ENCODE measurements at places on chromosomes 5 and 9. TPM values are rescaled to one million over a fixed set of nuclear protein-coding genes. Genes with fewer than 3 reads are reported as not detected.

DNA sequence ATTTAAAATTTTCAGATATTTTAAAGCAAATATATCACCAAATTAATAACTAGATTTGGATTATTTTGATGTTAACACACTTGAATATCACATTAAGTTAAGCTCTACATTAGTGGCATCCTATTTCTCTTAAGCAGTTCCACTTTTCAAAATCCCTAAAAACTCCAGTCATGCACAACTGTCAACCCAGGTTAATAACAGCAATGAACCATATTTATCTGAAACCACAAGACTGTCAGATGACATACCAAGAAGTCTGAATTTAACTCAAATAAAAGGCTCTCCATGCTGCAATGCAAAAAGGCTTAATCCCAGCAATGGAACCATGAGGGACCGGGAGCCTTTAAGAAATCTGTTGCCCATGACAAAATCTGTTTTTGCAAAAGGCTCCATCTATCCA, 27.5 kb downstream of the FNIP1 start:
- DNase-seq, result no peak

- no peak for DNase-seq
These were observed 111.3 kb upstream of the ABCA1 start for GRCh38 chr9:105039175-105039799.

GRCh38 chr5:88776692-88777091, 106.3 kb downstream of the MEF2C start:
- DNase-seq, result no peak

- no peak for DNase-seq
These were observed 1.0 kb downstream of the KLF4 start for GRCh38 chr9:107488375-107489143.

DNA sequence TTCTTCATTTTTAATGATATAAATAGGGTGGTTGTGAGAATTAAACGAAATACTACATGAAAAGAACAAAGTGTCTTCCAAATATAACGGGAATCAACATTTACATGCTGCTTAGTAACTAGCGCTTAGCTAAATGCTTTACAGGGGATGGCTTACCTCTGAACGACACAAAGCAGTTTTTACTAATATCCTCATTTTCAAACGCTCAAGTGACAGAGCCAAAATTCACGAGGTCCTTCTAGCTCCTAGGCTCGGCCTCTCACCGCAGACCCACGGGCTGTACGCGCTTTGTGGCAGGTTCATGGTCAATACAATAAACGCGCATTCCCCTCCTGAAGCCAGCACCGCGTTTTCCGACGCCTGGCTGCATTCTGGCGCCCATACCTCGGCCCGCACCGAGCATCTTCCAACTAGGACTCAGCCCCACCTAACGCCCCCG, 442 bp downstream of the ZNF510 start:
- no peak for DNase-seq

GRCh38 chr9:92196909-92197308, 81.7 kb upstream of the SPTLC1 start:
- DNase-seq, result no peak

DNA sequence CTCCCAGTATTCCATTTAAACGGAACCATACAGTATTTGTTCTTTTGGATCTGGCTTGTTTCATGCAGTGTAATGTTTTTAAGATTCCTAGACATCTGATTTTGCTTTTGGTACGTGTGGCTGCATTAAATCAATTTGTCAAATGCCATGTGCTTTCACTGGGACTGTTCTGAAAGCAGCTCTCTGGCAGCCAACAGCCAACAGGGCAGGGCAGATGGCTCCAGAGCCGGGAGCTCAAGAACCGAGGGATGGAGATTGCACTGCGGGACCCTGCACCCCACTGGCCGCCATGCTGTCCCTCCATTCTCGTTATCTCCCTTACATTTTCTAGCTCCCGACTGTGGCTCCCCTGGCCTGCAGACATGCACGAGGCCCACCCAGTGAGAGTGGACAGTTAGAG, 33.4 kb upstream of the AIF1L start:
- DNase-seq, result no peak

Gene SV2C
- polyA plus RNA-seq, result 0.29 TPM

Gene SNX18
- 28.8 TPM for polyA plus RNA-seq

Gene CORO2A
- polyA plus RNA-seq, result 2.8 TPM
